ENCODE measurements at places on chromosomes 5 and 9. TPM values are rescaled to one million over a fixed set of nuclear protein-coding genes. Genes with fewer than 3 reads are reported as not detected.
A peak's percentile ranks its signal among the peaks of the same experiment; 100 is the strongest.

GRCh38 chr9:132857616-132858342, 20.3 kb downstream of the AK8 start:
- no peak overlapping the region for H3K4me3 ChIP-seq
- peaks cover 8% of the 10 kb centered on the region for H3K4me1 ChIP-seq
- DNase-seq = peak; percentile 63
- no peak overlapping the region for H3K27ac ChIP-seq
- H3K27me3 ChIP-seq = peaks cover 14% of the 10 kb centered on the region
- H3K36me3 ChIP-seq = no peaks in the 10 kb centered on the region

- no peaks in the 10 kb centered on the region for H3K27me3 ChIP-seq
- H3K36me3 ChIP-seq = peaks cover 14% of the 10 kb centered on the region
- DNase-seq = peak; percentile 76
- peaks cover 44% of the 10 kb centered on the region for H3K4me1 ChIP-seq
- no peak overlapping the region for H3K4me3 ChIP-seq
These were observed 156.9 kb downstream of the PAM start for GRCh38 chr5:102911973-102912372.

DNA sequence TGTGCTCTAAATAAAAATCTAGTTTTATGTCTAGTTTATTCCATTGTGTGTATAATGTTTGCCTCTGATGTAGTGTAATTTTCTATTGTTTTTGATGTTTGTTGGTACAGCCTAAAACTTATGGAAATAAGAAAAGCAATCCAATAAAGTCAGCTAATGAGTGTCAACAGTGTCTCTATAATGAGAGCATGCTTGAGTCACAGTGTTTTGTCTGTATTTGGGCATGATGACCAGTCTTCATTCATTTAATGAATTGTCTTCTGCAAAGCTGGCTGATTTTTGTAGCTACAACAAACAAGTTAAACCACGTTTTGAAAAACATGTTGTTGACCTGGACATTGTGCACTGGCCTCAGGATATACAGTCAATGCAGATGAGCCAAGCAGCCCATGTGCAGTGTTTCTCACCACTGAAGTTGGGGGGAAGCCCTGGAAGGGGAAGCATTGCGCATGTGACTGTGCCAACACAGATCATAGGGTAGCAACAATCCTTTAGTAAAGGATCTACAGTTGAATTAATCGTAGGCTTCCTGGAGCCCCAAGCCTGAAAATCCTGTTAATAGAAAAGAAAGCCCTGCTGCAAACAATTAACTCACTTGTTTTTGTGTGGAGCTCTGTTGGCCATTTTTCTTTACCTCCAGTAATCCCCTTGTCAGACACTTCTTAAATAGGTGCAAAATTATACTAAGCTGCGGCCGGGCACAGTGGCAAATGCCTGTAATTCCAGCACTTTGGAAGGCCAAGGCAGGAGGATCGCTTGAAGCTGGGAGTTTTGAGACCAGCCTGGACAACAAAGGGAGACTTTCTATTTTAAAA, 88.0 kb downstream of the INIP start:
- no peak overlapping the region for H3K27ac ChIP-seq
- DNase-seq = peak; percentile 30
- no peak overlapping the region for H3K4me3 ChIP-seq
- H3K4me1 ChIP-seq = no peaks in the 10 kb centered on the region
- H3K36me3 ChIP-seq = no peaks in the 10 kb centered on the region

DNA sequence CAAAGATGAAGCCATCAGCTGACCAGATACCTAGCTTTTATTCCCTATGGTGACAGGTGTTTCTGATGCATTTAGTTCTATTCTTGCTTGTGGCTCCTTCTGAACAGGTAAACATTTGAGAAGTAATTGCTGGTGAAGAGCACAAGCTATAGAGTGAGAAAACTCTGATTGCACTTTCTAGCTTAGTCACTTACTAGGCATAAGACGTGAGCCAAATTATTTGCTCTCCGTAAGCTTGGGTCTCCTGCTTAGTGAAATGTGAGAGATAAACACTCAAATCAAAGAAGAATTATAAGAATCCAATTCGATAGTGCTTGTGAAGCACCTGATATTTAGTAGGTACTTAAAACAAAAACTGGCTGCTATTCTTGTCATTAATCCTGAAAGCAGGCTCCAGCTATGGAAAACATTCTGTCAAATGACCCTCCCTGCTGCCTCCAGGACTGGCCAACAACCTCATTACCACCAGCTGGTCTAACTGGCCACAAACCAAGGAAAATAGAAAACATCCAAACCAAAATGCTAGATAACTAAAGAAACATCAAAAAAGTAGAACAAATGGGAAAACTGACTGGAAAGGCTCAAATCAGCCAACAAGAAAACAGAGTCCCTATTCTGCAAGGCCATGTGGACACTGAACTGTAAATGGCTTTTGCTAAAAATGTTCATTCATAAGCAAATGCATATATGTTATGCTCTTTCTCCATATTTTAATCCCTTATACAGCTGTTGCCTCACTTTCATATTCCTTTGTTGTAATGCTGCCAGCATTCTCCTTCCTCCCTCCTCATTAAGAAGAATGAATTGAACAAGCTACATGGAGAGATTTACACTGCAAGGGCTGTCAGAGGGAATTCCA, 616.1 kb downstream of the DTWD2 start:
- H3K27me3 ChIP-seq = no peaks in the 10 kb centered on the region
- no peak overlapping the region for H3K27ac ChIP-seq
- H3K4me3 ChIP-seq = no peak overlapping the region
- H3K36me3 ChIP-seq = no peaks in the 10 kb centered on the region
- no peaks in the 10 kb centered on the region for H3K4me1 ChIP-seq
- DNase-seq = no peak

- peaks cover 15% of the 10 kb centered on the region for H3K4me1 ChIP-seq
- DNase-seq = no peak
- no peak overlapping the region for H3K27ac ChIP-seq
These were observed 10.6 kb downstream of the AFAP1L1 start for GRCh38 chr5:149282027-149282965.

DNA sequence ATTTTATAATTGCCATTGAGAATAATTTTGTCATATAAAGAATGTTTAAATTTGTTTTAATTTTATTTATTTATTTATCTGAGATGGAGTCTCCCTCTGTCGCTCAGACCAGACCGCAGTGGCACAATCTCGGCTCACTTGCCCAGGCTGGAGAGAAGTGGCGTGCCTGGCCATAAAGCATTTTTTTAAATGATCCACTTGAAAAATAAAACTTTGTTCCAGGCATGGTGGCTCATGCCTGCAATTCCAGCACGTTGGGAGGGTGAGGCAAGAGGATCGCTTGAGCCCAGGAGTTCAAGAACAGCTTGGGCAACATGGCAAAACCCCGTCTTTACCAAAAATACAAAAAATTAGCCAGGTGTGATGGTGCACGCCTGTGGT, 2.1 kb upstream of the SIT1 start:
- H3K4me3 ChIP-seq = no peak overlapping the region
- H3K36me3 ChIP-seq = no peaks in the 10 kb centered on the region
- H3K27ac ChIP-seq = peak overlapping the region; percentile 77
- peaks cover 41% of the 10 kb centered on the region for H3K4me1 ChIP-seq
- peak; percentile 57 for DNase-seq

GRCh38 chr5:159560088-159560487, 229.8 kb upstream of the IL12B start:
- no peak overlapping the region for H3K27ac ChIP-seq
- no peaks in the 10 kb centered on the region for H3K4me1 ChIP-seq
- peaks cover 22% of the 10 kb centered on the region for H3K27me3 ChIP-seq
- no peaks in the 10 kb centered on the region for H3K36me3 ChIP-seq
- DNase-seq = no peak

QRFP gene
- total RNA-seq = not detected

SLC27A6 gene
- 0.32 TPM for total RNA-seq

SLC12A7 gene
- total RNA-seq = 1.6 TPM

SPINK7 gene
- not detected for total RNA-seq

PCDHA4 gene
- total RNA-seq = not detected

Data from GM23248 (cell line).